Hematopoietic multipotent progenitor cell treated with erythropoietin and hydrocortisone succinate and interleukin-3 and kit ligand, for 6 days (in vitro differentiated cells): ENCODE measurements at places on chromosomes 16 and 17.

- DNase-seq = no peak
Measured at GRCh38 chr17:50355701-50356341, 9.9 kb downstream of the XYLT2 start.

GRCh38 chr16:75445298-75445697, 12.0 kb upstream of the CFDP1 start:
- peak; percentile 30 for DNase-seq

GRCh38 chr16:9597967-9598730, 506.7 kb downstream of the HAPSTR1 start:
- DNase-seq = no peak

DNA sequence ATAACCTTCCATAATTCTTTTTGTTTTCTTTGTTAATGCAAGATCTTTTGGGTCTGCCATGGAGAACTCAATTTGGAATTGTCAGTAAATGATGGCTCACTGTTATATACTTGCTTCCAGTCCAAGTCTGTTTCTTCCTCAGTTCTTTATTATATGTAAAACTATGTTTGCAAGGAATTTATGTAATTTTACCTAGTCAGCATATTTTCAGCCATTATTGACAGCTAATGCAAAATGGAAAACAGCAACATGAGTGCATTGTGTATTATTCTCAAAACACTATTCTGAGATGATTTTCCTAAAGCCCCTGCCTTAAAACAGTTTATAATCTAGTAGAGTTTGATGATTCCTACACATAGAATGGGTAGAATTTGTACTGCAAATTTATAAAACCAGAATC, 167.5 kb downstream of the TANC2 start:
- no peak for DNase-seq

DNA sequence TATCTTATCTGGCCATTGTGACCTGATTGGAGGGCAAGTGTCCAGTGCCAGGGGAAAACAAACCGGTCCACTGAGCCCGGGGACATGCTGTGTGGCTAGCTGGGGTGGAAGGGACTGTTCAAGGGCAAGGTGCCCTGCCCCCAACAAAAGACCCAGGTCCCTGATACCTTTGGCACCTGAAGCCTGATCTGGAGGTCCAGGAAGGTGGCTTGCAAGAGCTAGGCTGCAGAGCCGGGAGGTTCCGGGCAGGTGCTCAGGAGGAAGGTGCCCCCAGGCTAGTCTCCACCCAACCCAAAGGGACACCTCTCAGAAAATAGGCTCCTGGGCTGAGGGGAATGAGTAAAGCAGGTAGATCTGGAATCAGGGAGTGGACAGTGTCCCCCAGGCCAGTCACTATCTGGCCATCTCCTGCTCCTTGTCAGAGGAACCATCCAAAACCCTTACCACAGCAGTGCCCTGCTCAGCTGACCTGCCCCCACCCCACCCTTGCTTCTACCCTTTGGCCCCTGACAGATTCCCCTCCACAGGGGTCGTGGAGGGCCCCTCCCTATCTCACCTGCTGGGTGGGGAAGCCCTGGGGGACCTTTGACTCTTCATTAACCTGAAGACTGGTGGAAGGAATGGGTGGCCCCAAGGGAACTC, 6.2 kb downstream of the NAT9 start:
- DNase-seq = no peak

DNA sequence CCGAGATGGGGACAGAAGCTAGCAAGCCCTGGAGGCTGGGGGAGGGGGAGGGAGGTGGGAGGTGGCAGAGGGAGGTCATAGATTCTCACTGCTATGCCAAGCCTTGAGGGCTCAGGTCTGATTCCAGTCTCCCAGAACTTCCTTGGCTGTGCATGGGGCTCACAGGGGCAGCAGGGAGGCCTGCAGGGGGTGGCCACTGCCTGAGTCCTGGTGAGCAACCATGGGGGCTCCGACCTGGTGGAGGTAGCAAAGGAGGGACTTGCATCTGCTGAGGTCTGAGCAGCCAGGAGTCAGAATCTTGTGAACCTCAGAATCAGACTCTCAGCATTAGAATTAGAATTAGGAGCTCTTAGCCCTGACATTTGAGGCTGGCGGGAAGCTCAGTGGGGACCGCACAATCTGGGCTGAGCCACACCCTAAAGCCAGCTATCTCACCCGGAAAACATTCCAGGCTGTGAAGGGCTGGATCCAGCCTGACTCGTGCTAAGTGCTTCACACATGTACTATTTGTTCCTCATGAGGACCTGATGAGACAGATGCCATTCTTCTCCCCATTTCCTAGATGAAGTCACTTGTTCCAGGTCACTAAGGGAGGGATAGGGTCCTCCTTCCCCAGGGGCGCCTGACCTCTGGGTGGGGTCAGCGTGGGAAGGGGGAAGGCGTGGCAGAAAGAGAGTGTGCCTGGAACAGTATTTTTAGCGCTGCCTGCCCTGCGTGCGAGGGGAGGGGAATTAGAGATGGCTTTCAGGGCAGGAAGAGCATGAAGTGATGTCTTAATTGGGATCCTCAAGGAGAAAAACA, 17.3 kb upstream of the KCNJ12 start:
- DNase-seq = no peak

DNA sequence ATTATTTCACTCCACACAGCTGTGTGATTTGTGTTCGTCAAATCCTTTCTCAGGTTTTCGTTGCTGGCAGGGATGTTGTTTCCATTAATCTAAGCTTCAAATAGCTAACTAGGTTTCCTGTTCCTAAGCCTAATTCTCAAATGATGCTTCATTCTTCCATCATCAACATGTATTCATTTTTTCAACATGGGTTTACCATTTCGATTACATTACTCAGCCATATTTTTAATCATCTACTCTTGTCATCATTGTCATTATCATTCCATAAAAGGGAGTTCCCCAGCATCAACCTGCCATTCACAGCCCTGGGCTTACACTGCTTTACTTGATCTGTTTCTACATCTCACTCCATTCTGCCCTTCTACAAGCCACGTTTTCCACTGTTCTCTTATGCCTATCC, 33.3 kb upstream of the ANKFN1 start:
- DNase-seq = no peak

DNA sequence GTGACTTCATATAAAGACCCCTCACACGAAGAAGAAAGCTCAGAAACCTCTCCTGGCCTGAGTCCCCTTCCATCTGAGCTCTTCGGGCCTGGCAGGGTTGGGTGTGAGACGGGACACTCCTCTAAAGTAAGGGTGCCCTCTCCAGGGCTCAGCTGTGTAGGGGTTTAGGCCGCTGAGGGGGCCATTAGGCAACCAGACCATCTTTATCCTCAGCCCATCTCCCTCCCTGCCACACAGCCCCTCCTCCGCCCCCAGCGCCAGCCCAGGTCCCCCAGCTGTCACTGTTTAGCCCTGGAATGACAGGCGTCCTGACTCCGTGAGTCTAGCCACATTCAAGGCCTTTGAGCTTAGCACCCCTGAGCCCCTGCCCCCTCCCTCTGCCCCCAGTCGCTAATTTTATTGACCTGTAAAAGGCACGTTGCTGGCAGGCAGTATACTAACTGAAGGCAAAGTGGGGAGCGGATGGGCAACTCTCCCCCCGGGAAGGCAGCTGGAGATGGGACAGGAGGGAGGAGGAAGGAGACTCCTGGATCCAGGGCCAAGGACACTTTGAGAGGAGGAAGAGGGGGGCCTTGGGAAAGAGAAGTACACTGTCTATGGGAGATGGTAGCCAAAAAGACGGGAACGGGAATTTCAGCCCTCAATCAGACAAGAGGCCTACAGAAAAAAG, 592 bp upstream of the ZNF385C start:
- DNase-seq = no peak

DNA sequence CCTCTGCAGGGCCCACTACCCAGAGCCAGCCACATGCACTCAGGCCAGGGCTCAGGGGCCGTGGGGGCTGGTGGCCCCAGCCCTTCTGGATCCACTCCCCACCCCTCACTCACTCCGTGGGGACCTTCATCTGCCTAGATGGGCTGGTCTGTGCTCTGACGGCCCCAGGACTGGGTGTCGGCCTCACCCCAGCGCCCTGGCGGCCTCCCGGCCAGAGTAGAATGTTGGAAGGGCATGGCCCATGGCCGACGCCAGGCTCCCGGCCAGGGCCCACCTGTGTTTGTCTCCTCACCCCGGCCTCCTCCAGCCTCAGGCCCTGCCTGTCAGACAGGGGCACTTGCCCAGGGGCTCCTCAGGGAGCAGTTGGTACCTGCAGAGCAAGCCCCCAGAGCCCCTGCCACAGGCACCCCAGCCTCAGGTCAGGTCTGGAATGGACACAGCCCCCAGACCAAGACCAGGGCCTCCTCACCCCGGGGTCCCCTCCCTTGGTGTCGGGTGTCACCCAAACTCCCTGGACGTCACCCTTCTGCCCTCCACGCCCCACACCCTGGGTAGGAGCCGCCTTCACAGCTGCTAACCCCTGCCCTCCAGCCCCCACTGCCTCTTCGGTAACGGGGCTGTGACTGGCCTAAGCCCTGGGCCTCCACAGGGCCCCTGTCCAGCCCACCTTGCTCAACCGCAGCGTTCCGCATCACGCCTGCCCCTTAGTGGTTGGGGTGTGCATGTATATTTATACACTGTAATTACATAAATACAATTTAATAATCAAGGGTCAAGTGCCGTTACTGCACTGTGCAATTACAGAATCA, 3.0 kb upstream of the CDH15 start:
- no peak for DNase-seq

GRCh38 chr17:44307387-44308186, 814 bp upstream of the RUNDC3A start:
- peak; percentile 41 for DNase-seq

DNA sequence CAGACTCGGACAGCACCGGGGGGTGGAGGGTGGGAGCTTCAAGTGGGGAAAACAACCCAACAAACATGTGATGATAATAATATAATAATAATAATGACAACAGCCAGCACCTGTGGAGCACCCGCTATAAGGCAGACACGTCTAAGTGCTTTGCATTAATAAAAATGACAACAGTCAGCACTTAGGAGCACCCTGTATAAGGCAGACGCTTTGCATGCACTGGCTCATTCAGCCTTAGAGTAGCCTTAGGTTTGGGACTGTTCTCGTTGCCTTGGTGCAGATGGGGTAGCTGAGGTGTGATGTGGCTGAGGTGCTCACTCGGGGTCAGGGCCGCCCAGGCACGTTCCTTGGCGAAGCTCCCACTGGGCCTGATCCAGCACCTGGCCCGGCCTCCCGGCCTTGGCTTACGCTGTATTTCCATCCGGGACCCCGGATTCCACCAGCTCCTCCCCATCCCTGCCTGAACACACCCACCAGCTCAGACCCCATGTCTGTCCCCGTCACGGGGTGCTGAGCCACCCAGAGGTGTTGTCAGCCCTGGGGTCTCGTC, 144.0 kb upstream of the CIBAR2 start:
- DNase-seq = no peak

GRCh38 chr17:5598457-5598856, 14.1 kb upstream of the NLRP1 start:
- no peak for DNase-seq

DNA sequence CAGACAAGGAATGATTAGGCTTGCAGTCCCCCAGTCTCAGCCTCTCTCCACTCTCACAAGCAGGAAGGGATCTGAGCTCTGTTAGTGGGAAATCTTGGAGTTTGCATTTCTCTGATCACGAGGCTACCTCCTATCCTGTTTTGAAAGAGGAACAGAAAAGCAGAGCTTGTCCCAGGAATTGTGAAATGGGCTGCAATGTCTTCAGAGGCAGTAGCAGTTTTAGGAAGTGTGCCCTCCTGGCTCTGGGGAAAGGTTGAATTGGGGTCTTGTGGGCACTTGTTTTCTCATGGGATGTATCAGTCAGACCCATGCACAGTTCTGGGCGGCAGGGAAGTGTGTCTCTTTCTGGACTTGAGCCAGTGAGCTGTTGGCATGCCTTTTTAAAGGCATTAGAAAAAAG, 22.8 kb downstream of the NUP85 start:
- DNase-seq = no peak

DNA sequence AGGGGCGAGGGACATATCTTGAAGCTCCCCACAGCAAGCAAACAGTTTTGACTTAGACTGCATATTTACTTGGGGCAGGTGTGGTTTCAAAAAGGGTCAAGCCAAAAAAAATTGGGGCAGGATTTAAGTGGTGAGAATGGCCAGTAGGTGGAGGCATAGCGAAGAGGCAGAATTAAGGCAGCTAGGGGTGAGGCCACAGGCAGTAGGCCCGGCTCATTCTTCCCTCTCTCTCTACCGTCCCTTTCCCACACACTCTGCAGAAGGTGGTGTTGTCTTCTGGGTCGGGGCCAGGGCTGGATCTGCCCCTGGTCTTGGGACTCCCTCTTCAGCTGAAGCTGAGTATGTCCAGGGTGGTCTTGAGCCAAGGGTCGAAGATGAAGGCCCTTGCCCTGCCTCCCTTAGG, 2.6 kb downstream of the SHBG start:
- DNase-seq = peak; percentile 90

DNA sequence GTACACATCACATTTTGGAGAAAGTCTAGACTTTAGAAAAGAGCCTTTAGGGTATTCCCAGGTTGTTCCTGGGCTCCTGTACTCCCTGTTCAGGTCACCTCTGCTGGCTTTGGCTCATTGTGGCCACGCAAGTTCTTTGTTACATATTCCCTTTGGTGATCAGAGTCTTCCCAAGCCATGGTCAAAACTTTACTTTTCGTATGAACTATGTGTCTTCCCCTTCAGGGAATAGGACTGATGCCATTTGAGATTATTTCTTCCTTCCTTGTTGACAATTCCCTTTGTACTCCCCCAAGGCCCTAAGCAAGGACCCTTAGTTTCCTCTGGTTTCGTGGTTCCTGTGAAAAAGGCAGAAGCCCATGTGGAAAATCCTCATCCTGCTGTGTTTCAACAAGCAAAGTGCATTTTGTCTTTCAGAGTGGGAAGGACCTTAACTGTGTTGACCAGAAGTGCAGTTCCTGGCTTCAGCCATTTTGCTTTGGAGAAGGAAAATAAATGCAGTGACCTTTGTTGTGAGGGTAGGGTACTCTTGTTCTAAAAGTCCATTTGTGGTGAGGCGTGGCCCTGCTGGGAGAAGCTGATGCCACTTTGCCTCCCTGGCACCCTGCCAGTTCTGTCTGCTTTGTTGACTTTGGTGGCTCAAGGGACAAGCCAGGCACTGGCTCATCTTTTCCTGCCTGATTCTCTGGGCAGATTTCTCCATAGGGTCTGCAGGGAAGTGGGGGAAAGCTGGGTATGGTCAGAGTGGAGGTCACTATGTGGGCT, 55.1 kb downstream of the ZNRF1 start:
- peak; percentile 95 for DNase-seq

DNA sequence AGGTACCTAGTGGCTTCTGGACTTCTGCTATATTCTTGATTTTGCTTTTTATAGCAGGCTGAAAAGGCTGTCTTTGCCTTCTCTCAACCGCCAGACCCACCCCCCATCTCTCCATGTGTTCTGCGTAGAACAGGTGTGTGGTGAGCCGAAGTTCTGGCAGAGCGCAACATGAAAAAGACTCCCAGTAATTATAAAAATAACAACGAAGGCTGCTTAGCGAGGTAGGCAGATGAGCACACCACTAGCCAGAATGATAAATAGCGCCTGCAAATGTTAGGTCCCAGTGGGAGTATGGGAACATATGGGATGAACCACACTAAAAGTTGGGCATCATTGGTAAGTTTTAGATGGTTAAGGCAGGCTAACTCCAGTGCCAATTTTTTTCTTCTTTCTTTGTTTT, 14.0 kb upstream of the RBFOX1 start:
- no peak for DNase-seq

DNA sequence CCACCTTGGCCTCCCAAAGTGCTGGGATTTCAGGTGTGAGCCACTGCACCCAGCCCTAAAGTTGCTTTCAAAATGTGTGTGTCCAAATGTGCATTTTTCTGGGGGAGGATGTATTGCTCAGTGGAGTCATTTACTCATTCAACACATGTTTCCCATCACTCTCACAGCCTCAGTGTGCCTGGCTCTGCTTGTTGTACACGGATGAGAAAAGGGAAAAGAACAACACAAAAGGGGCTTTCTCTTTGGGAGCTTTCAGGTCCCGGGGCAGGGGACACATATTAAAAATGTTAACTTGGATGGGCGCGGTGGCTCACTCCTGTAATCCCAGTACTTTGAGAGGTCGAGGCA, 1.7 kb upstream of the PPL start:
- DNase-seq = no peak
